ENCODE measurements at places on chromosomes 16 and 17.
A peak's percentile ranks its signal among the peaks of the same experiment; 100 is the strongest.

- peak; percentile 62 for DNase-seq
Measured at GRCh38 chr17:28494445-28495188, 11.5 kb upstream of the FOXN1 start.

DNA sequence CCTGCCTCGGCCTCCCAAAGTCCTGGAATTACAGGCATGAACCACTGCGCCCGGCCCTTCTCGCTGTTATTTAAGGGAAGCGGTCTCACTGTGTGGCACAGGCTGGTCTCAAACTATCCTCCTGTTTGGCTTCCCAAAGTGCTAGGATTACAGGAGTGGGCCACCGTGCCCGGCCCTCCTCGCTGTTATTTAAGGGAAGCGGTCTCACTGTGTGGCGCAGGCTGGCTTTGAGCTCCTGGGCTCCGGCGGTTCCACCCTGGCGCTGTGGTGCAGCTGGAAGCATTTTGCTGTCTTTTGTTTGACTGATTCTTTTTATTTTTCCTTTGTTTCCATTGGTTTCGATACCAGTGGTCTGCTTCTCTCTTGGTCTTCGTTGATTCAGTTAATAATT lies 40.7 kb downstream of the FOXK2 start:
- no peak for DNase-seq

DNA sequence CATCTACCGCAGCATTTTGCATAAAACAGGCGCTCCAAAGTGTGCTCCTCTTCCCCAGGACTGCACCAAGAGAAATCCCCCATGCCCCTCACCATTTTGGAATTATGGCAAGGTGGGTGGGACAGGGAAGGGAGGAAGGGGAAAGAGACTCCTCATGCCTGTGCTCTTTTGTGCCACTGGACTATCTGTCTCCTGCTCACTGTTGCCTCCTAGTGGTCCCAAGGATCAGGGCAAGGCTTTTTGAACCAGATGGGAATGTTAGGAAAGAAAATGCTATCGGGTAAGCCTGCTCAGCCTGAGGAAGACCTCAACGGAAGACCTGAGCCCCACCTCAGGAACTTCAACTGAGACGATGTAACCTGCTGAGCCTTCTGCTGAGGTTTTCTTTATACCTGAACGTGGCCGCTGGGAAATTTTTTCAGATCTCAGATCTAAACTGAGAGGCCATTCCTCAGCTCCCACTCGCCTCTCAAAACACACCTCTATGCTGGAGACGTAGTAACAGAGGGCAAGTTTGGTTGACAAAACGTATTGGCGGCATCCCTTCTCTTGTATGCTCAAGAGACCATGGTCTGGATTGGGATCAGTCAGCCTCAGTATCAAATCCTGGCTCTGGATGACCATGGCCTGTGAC lies 58.3 kb downstream of the SPACA3 start:
- DNase-seq: no peak

GRCh38 chr17:40528692-40529417 lies 27.4 kb upstream of the TNS4 start:
- DNase-seq: no peak

DNA sequence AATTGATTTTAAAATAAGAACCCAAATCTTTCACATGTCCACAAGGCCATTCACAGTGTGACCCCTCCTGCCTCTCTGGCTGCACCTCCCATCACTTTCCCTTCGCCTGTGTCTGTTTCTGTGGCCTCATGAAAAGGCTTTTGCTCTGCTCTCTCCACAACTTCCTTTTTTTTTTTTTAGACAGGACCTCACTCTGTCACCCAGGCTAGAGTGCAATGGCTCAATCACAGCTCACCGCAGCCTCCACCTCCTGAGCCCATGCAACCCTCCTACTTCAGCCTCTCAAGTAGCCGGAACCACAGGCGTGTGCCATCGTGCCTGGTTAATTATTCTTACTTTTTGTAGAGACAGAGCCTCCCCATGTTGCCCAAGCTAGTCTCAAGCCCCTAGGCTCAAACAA lies 197.1 kb downstream of the ABCC12 start:
- DNase-seq: no peak

- no peak for DNase-seq
Measured at GRCh38 chr17:33779234-33779591, 475.9 kb upstream of the CCL2 start.

GRCh38 chr17:39631403-39631802 lies 4.7 kb downstream of the PPP1R1B start:
- no peak for DNase-seq

DNA sequence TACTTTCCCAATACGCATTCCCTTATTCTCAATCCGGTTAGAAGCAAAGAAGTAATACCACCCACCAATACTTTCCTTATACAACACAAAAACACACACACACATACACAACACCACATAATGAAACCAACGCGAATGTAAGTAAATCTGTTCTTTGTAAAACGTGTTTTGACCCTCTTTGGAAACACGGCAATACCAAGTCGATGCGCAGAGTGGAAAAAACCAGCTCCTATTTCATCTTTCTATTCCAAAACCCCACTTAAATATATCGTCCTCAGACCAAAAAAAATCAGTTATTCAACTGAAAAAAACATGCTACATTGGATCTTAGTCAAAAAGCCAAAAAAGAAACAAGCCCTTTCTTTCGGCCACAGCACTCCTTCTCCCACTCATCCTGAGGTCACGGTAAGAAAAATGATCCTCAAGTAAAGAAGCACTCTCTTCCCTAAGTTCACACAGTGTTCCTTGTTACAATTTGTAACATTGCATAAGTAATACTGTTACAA lies 31.0 kb upstream of the ARL4D start:
- no peak for DNase-seq

DNA sequence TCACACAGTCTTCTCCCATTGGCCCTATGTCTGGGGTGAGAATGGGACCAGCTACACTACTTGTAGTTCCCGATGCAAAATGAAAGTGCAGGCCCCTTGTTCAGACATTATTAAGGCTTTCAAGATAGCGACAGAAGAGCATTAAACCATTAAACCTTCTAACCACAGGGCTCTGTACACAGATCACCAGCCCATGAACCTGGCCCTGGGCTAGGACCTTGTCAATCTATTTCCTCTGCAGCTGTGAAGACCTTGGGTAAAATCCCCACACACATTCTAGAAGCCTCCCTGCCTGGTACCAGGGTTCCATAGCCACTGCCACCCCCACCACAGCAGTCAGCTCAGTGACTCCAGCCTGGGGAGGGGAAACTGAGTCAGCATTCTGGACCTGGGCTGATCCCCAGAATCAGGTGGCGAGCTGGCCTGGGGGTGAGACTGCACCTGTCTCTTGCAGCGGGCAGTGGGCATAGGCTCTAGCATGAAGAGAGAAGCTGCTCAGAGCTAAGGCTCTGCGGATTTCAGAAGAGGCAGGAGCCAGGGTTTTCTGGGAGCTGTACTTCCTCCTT lies 119.7 kb upstream of the LHX1 start:
- DNase-seq: no peak

GRCh38 chr17:70517816-70518215 lies 348.5 kb downstream of the KCNJ2 start:
- DNase-seq: no peak

DNA sequence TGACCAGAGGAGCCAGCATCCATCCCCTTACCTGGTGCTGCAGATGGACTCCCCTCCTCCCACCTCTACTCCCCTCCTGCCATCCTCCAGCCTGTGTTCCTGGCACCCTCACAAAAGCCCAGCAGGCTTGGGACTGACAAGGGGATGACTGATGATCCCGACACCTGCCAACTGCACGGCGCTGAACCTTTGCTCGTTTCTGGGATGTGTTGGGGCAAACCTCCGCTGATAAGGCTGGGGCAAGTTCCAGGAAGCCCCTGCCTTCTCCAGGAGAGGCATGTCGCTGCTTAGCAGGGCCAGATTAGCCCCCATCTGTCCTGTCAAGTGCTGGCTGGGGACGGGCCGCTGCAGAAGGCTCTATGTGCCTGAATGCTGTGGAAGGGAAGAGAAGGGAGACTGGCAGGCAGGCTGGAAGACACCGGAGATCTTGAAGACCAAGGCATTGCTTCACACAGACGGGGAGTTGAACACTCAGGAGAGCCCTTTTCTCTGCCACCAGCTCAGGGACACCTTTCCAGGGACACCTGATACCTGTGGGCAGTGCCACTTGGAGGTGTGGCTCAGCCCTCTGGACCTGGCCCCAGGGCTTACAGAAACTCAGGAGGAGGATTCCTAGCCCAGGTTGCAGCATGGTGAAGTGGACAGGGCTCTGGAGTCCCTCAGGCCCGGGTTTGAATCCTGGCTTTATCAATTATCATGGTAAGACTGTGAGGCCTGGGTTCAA lies 973 bp upstream of the KRT15 start:
- DNase-seq: no peak

- DNase-seq: no peak
Measured at GRCh38 chr17:12136646-12137045, 116.0 kb downstream of the MAP2K4 start.

DNA sequence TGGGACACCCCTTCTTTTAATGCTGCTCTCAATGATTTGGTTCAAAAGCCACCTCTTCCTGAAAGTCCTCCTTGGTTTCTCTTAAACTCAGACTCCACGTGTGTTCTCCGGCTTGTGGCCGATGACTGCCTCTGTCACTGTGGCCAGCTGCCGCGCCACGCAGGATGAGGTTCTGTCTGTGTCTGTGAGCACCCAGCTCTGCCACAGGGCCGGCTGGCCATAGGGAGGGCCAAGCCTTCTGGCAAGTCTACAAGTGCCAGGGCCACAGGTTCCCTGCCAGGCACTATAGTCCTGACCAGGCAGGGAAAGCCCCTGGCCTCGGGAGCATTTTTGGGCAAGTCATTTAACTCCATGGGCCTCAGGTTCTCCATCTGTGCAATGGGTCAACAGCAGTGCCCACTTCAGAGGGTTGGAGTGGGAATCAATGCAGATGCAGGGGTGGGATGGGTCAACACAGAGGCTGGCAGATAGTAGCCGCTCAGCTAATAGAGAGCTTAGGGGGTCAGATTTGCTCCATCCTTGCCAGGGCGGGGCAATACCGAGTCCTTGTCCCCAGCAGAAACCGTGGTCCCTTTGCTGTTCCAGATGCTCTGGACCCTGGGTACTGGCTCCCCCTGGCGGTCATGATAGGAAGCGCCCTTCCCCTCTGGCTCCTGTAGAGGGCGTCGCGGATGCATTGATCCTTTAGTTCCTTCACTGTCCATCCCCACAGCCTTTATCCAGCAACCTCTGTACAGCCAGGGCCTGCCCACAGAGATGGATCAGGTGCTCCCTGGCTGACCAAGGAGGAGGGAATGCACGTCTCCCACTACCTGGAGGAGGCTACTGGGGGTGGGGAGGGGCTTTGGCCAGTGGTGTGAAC lies 19.3 kb upstream of the ADGRG3 start:
- DNase-seq: peak; percentile 80

DNA sequence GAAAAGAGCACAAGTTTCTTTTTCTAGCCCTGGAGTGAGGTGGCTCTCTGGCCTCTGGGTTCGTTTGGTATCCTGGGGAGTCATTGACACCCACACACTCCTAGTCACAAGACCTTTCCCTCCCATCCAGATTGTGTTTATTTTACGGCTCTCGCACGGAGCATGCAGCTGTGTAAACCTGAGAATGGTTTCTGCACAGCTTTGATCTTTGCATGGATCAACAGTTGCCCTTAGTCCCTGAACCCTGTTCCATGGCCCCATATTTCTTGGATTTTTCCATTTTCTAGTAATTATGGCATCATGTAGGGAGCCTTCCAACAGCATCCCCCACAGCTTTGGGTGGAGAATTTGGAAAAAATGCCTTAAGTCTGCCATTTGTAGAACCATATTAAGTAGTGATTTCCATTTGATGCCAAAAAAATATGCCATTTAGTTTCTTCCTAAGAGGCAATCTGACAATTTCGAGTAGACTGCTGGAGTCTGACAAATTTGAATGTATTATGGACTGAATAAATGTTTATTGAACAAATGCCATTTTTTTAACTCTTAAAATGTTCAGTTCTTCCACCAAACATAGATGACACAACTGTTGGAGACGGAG lies 197.7 kb downstream of the WWOX start:
- no peak for DNase-seq

GRCh38 chr17:79427621-79428539 lies 183.0 kb downstream of the RBFOX3 start:
- DNase-seq: no peak

DNA sequence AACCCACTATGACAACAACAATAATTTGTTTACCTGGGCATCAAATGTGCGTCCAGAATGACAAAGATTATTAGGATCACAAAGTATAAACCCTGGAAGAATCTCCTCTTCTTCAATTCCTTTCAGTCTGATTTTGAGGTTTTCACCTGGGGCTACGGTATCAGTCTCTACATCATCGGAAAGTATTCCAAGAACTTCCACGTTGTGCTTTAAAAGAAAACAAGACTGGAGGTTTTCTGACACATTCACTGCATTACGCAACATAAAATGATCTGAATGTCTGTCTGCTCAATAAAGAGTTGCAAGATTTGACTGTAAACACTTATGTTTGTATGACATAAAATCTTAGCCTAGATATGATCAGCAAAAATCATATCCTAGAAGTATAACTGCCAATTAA lies 26.0 kb upstream of the RSL1D1 start:
- DNase-seq: no peak

GRCh38 chr16:88740727-88741055 lies 34.4 kb downstream of the CTU2 start:
- DNase-seq: no peak

- DNase-seq: no peak
Measured at GRCh38 chr17:41211845-41212466, 14.5 kb upstream of the KRTAP9-2 start.

GRCh38 chr16:86406056-86406455 lies 104.3 kb upstream of the FOXF1 start:
- DNase-seq: no peak

DNA sequence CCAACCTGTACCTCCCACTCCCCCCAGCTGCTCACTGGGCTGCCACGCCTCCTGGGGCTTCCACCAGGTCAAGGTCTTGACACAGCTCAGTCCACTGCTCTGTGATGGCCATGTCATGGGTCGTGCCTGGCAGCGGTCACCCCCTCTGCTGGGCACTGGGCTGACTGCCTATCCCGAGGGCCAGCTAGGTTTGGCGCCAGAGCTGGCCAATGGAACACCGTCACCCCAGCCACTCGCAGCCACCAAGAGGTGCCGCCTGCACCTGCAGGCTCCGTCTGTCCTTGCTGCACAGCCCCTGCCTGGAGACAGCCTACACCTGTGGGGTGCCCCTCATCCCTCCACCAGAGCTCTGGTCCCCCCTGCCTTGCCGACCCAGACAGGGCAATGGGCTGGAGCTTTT lies 4.5 kb upstream of the RAB40C start:
- no peak for DNase-seq

GRCh38 chr16:336269-336668 lies 16.3 kb downstream of the AXIN1 start:
- DNase-seq: no peak

DNA sequence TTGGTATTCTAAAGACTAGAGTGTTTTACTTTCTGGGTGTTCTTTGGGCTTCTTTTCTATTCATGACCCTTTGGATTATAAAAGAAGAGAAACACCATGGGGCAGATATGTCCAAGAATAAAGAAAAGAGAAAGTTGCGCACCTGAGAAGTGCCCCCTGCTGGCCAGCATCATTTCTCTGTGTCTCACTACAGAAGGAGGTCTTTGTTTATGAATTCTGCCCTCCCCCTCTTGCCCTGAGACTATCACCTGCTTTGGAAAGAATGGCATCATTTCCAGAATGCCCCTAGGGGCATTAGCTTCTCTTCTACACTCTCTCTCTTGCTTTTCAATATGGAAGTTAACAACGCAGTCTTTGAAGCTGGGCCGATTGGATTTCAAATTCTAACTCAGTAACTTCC lies 45.0 kb downstream of the CDH13 start:
- DNase-seq: peak; percentile 22
